A172 (cell line): ENCODE measurements at places on chromosomes 12 and 14.
A peak's percentile ranks its signal among the peaks of the same experiment; 100 is the strongest.

GRCh38 chr14:20986811-20987210 is 3.0 kb upstream of the METTL17 start:
- DNase-seq, result peak; percentile 78

GRCh38 chr12:58502841-58503240 is 417.5 kb downstream of the LRIG3 start:
- no peak for DNase-seq

GRCh38 chr12:51323966-51324895 is at the start of gene BIN2:
Gene BIN2, minus strand, starts transcription at chr12:51324174. Its CDS starts 72 bp downstream, at chr12:51324102.
- no peak for DNase-seq

DNA sequence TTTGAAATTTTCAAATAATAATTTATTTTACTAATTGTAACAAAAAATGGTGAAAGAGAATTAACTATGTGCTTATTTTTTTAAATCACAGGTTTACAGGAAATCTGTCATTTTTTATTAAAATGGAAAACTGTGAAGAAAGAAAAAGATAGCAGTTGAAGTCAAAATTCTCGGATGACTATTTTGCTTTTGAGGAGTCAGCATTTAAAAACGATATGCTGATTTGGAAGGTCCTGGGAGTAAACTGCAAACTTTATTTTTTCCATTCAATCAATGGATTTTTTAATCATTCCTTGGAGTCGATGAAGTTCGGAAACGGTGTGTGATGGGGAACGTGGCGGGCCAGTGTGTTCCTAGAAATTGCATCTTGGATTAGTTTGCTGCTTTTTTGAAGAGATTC is 258.9 kb upstream of the NAV3 start:
- DNase-seq, result no peak

DNA sequence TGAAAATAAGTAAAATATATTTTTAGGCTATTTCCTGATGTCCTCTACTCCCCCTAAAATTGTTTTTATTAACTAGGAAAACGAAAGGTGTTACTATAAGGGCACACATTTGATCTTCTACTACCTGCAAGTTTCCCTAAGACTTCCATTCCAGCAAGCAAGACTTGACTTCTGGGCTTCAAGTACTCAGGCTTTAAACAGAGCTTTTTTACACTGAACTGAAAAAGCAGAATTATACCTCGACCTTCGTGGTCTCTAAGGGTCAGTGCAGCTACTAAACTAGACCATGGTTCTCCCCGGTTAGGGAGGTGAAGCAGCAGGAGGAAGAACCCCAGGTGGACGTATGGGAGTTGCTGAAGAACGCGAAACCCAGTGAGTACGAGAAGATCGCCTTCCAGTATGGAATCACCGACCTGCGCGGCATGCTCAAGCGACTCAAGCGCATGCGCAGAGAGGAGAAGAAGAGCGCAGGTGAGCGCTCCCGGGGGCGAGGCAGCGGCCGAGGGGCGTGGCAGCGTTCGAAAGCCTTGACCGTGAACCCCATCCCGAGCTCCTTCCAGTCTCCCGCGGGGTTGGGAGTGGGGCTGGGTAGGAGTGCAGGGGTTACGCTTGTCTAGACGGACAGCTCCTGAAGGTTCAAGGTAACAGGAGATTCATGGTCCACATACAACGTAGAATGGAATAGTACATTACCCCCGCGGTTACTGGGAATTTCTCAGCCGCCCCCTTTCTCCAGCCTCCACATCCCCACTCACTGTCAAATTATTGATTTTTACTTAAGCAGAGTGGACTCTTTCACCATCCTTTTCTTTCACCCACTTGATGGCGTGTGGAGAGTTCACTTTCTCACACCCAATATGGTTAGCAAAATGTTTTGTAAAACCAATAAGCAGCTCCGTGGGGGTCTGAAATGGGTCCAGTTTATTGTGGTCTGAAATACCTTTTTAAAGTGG is 47.6 kb downstream of the MYBPC1 start:
- DNase-seq, result no peak
